ENCODE measurements at places on chromosomes 3 and 15.
A peak's percentile ranks its signal among the peaks of the same experiment; 100 is the strongest.

- DNase-seq: no peak
These were observed 16.2 kb downstream of the MRAS start for GRCh38 chr3:138364356-138365252.

DNA sequence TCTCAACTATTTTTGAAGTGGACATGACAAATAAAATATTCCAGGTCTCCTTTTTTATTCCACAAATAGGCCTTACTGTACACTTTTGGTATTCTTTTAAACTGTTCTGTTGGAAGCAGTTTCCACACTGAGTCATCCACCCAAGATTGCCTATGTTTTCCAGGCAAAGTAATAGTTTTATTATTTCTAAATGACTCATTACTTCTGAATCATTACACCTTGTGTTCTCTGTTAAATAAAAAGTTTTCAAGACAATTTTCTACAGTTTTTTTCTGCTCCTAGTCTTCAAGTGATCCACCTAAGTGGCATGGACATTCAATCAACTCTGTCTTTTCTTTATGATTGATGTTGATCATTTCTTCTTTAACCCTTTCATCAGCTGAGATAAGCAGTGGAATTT is 26.5 kb downstream of the PPP2R3A start:
- DNase-seq: no peak

- DNase-seq: no peak
These were observed 462.0 kb downstream of the PDCD6IP start for GRCh38 chr3:34260271-34261000.

DNA sequence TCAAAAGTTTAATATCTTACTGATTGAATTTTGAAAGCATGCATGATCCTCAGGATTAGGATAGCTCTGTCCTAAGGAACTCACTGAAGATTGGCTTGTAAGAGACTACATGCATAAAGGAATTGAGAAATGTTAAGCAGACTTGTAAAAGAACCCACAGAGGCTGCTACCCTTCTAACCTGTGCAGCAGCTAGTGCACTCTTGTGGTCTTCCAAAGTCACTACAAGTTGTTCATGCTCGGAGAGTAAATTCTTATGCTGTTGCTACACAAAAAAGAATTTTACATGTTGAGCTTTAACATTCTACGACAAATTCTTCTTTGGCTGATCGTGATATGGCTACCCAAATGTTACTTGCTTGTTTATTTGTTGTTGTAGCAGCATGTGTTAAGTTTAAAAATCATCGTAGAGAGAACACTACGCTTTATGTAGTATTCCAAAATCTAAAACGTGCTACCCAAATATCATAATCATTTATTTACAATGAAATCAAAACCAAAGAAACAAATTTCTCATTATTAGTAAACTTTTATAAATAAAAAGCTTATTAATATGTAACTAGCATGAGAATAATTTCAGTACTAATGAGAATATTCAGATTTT is 55.0 kb downstream of the GOLIM4 start:
- peak; percentile 65 for DNase-seq

GRCh38 chr15:38554354-38554753 is 10.3 kb downstream of the RASGRP1 start:
- DNase-seq: no peak

DNA sequence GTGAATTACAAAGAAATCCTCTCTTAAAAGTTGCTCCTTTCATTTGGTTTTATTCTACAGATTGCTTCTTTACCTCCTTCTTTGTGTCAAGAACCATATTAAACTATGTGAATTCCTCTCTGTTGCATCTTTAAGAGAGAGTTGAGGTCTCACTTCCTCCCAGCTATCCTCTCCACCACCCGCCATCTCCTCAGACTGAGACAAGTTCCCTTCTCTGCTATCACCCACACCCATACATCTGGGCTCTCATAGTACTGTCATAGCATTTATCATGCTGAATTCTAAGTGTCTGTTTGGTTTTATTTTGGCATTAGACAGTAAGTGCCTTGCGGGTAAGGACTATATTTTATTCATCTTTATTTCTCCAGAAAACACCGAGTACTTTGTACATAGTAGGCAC is 54.2 kb downstream of the B3GALNT1 start:
- no peak for DNase-seq

GRCh38 chr15:23566071-23566554 is 639 bp downstream of the MKRN3 start:
- DNase-seq: peak; percentile 79

DNA sequence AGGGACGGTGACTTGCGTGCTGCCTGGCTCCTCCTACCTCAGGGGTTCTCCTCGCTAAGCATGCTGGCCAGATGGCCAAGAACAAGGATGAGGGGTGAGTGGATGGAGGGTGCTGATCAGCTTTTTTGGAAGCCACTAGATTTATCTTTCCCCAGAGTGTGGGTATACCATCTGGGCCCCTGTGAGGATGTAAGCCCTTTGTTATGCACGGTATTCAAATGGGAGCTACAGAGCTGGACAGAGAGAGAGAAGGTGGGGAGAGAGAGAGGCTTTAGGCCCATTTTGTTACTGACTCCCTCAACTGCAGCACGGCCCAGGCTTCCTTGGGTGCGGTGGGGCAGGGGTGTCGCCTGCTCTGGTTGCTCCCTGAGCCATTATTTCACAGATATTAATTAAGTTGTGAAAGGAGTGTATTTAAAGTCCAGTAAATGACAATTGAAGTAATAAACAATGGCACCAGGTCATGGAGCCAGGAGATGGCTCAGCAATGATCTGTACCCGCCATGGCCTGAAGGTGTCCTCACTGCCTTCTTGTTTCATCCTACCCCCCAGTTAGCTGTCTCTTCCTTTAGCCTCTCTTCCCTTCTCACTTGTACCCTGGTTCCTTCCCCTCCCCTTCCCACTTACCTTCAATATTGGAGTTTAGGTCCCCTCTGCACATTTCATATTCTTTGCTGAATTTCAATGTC is 158.0 kb downstream of the CLSTN2 start:
- no peak for DNase-seq

- no peak for DNase-seq
These were observed 463.1 kb upstream of the GOLIM4 start for GRCh38 chr3:168558728-168559411.

- DNase-seq: no peak
These were observed 71.4 kb upstream of the SKOR1 start for GRCh38 chr15:67753891-67754290.

DNA sequence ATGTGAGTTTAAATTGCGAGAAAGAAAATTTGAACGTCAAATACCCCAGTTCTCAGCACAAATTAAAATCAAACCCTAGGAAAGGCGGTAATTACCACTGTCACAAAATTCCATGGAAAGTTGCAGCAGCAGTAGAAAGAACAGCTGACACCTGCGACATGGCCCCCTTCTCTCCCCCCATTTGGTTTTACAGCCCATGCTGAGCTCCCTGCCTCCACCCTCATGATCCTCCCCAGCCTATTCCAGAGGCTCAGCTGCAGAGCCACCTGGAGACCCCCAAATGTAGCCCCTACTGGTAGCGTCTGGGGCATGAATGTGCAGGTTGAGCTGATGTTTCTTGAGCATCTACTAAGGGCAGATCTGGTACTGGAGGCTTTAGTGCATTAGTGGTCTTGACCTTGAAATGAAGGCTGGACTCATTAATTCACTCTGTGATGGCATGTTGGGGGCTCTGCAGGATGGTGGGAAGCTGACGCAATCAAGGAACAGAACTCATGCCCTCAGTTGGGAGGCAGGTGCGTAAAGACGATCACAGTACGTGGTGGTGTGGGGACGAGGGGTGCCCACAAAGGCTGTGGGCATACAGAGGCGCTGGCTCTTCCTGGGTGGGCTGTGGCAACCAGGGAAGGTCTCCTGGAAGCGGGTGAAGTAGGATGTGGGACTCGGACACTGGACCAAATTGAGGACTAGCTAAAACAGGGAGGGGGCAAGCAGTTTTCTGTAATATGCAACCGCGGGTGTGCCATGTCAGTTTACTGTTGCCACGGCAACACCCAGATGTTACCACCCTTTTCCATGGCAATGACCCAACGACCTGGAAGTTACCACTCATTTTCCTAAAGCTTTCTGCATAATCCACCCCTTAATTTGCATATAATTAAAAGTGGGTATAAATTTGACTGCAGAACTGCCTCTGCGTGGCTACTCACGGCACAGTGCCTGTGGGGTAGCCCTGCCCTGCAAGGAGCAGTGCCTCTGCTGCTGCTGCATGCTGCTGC is 39.8 kb downstream of the PRKCD start:
- no peak for DNase-seq

- DNase-seq: no peak
These were observed 64.2 kb downstream of the FAM43A start for GRCh38 chr3:194749631-194750490.

DNA sequence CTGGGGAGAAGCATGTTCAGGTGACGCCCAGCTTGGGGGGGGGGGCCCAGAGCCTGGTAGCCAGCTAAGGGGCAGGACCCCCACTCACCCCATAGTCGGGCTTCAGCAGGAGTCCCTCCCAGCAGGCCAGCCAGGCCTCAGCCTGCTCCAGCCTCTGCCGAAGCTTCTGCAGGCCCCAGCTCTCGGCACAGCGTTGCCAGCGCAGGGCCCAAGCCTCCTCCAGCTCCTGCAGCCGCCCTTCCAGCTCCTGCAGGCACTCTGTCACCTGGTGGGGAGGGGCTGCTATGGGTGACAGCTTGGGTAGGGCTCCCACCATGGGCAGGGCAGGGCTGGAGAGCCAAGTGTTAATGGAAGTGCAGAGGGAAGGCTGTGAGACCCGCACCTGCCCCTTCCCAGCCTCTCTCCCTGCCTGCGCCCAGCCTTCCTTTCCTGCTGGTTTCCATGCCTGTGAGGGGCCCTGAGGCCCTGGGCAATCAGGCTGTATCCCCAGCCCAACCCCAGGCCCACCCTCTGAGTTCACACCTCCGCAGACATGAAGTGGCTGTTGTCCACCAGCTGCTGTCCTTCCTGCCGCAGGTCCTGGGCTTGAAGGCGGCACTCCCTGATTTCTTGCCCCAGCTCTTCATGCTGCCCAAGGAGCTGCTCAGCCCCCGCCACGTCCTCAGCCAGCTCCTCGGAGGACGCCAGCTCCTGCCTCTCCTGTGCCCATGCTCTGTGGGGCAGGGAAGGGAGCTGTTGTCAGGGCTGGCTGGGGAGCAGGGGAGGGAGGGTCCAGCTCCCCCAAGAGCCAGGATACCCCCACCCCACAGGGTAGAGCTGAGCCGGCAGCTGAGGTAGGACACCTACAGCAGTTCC is 14.3 kb downstream of the PLA2G4B start:
- DNase-seq: no peak

- DNase-seq: no peak
These were observed at the start of gene CLEC3B for GRCh38 chr3:45026038-45026437. CLEC3B (plus strand) TSS chr3:45026303; CDS start chr3:45026363, 60 bp downstream.

GRCh38 chr15:84910928-84911623 is 26.6 kb downstream of the SLC28A1 start:
- peak; percentile 6 for DNase-seq

DNA sequence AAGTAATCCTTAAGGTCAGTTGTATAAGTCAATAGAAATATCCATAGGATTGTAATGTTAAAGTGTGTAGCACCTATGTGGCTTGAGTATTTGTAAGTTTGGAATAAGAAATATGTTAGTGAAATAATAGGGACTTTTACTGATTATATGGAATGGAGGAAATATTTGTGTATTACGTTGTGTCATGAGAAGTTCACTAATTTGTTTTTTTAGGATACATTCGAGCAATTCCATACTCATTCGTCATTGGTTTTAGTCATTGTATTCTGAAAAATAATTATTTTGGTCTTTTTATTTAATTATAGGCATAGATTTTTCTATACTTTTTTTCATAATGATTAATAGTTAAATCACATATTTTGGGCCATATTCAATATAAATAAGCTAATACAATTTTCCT is 21.0 kb downstream of the MBNL1 start:
- DNase-seq: no peak

- no peak for DNase-seq
These were observed 231.3 kb downstream of the VPS13C start for GRCh38 chr15:61828860-61829513.

DNA sequence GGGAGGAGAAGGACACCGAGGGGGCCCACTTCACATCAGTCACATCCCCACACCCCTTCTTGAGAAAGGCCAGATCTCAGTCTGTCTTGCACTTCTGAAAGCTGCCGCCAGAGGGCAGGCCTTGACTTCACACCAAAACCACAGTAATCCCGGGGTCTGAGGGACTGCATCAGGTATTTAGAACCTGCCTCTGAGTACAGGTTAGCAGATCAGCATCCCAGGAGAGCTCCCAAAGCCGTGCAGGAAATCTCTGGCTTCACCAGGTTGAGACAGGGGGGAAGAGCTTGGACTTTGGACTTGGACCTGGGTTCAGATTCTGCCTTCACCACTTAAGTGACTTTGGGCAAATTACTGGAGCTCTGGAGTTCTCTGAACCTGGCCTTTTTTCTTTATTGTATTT is 50.3 kb downstream of the LHFPL4 start:
- DNase-seq: peak; percentile 40

GRCh38 chr3:906739-907138 is 186.1 kb upstream of the CNTN6 start:
- no peak for DNase-seq

- no peak for DNase-seq
These were observed 665 bp downstream of the PIGB start for GRCh38 chr15:55319537-55320237.

GRCh38 chr3:180274536-180274935 is 237.8 kb upstream of the PEX5L start:
- no peak for DNase-seq

DNA sequence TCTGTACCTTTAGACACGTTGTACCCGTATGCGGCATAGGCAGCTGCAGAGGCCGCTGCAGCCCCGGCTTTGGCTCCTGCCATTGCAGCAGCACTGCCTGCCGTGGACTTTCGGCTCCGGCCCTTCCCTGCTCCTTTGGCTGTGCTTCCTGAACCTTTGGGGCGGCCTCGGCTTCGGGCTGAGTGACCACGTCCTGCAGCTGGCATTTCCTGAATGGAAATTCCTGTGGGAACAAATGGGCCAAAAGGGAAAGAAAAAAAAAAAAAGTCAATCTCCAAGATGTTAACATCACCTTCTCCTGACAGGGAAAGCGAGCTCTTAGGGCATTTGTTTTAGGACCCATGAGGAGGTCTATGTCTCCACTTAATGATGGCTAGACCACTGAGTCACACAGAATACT is 29.6 kb downstream of the CHAC1 start:
- DNase-seq: no peak

DNA sequence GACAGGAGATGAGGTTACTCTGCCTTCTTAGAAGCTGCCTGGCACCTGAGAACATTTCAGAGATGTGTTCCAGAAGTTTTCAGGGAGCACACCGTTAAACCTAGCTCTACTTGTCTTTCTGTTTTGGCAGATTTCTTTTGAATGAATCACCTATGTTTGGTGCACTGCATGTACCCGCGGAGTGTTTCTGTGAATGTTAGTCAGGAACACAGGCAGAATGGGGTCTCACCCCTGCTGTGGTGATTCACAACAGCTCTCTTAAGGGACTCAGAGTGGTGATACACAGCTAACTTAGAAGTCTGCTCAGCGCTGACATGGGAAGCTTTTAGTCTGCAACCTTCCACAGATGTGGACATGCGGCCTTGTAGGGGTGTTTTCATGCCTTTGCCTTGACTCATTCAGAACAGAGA is 24.0 kb downstream of the TSEN2 start:
- DNase-seq: no peak

GRCh38 chr15:58690703-58691102 is 58.8 kb downstream of the ADAM10 start:
- DNase-seq: no peak

All from NCI-H1105 (cell line).